NCI-H1105 (cell line): ENCODE measurements at places on chromosomes 2 and 18.

DNA sequence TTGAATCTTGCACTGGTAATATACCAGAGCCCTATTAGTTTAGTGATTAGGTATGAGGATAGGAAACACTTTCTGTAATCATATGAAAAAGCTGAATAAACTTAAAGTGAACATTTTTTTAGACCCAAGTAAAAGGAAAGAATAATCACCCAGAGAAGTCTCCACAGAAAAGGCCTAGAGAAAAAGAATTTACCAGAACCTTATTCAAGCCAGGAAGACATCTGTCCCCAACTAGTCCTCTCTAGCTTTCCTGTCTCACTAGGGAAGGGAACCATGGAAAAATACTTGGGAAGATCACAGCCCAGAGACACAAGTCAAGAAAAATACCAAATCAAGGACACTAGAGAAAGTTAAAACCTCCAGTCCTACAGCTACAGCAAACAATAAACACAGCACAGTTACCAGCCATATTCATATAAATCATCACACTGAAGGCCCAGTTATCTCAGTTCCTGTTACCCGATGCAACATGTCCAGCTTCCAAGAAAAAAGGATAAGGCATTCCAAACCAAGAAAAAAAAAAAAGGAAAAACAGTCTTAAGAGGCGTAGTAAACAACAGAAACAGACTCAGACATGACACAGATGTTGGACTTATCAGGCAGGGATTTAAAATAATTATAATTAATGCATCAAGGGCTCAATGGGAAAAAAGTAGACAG, 461.5 kb downstream of the IRS1 start:
- no peak for DNase-seq

GRCh38 chr2:42545841-42546390, 22.5 kb upstream of the MTA3 start:
- no peak for DNase-seq

DNA sequence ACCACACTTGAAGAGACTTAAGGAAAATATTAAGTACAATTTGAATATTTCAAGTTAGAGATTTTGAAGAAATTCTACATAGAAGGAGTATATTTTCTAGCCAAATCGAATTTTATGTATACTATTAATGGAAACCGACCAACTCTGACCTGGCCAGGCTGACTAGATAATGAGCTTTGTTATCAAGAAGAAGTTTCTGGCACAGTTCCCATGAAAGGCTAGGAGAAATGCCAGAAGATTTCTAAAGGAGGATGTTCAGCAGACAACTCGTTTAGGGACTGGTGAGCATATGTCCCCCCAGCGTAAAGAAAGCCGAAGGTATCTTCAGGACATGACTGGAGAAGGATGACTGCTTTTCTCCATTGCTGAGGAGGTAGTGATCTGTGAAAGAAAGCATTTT, 127.3 kb downstream of the DIS3L2 start:
- no peak for DNase-seq

DNA sequence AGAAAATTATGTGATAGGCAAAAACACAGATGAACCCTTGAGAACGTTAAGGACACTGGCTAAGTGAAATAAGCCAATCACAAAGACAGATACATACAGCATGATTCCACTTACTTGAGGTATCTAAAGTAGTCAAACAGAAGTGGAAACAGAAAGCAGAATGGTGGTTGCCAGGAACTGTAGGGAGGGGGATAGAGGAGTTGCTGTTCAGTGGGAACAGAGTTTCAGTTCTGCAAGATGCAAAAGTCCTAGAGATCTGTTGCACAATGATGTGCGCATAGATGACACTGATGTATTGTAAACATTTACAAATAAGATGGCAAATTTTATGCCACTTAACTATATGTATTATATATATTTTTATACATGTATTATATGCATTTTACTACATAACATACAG, 59.7 kb downstream of the POLE4 start:
- DNase-seq: no peak

DNA sequence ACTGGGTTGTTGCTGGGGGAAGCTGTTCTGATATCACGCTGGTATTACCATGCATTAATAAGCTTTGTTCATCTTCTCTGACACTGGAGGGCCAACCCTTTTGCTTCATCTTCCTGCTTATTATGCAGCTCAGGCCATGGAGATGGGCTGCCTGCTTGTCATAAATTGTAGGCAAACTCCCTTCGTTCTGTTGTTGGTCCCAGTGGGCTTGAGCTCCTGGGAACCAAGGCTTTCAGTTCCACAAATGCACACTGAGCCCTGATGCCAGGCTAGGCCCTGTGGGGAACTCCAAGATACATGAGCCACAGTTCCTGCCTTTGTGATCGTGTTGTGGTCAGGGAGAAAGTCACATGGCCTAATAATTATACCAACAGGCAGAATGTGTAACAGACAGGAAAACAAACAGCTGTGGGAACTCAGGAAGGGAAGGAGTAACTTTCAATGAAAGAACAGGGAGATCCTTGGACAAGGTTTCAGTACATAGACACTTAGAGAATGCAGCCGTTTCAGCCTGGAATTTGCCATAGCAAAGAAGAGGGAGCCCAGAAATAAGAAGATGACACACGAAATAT, 49.0 kb upstream of the BCL2L11 start:
- DNase-seq: no peak

DNA sequence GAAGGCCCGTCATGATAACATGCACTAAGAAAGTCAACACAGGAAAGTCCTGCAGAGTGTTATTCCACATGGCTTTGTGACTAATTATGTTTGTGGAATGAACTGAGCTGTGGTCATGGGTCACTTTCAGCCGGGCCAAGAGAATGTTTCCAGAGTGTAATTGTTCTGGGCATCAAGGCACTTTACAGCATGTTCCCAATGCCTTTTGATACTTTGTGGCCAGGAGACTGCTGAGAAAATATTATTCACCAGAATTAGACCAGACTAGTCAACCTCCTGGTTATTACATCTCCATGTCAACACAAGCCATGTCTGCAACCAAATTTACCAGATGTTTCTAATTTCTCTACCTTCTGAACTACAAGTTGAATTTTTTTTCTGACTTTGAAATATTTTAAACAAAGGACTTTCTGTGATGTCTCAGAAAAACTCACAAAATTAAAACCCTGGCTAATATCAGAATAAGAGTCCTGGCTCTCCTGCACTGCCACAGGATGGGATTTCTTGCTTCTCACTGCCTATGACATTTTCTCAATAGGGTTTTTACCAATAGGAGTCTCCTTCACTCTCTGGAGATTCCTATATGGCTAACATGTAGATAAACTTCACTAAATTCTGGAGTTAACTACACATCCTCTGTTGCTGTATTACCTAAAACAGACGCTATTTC, 90.6 kb upstream of the WDR75 start:
- no peak for DNase-seq

DNA sequence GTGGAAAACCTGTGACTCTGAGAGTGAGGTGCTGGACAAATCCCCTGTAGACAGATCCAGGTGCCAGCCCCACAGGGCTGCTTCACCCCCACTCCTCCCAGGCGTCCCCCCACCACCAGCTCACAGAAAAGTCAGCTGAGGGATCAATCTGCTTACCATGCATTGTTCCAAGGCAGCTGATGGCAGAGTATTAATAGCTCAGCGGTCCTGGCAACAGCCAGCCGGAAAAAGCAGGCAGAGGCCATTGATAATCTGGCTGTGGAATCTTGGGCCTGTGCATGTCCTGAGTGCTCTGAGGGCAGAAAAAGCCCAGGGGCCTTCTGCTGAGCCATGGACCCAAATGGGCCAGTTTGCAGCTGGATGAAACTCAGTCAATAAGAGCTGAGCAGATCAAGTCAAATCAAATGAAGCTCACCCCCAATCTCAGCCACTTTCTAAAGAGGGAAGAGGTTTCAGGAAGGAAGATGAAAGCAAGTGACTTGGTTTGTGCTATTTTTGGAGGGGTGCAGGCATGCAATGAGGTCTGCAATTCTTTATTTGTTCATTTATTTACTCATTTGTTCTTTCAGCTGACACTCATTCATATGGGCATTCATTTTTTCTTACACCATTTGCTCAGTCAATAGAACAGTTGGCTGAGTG, 63.4 kb downstream of the GYPC start:
- DNase-seq: no peak

GRCh38 chr2:239774142-239774462, 251.0 kb downstream of the NDUFA10 start:
- DNase-seq: no peak

GRCh38 chr2:62202019-62202722, 6.3 kb downstream of the B3GNT2 start:
- DNase-seq: no peak

- DNase-seq: no peak
Measured at GRCh38 chr18:2281086-2281485, 290.2 kb downstream of the METTL4 start.

DNA sequence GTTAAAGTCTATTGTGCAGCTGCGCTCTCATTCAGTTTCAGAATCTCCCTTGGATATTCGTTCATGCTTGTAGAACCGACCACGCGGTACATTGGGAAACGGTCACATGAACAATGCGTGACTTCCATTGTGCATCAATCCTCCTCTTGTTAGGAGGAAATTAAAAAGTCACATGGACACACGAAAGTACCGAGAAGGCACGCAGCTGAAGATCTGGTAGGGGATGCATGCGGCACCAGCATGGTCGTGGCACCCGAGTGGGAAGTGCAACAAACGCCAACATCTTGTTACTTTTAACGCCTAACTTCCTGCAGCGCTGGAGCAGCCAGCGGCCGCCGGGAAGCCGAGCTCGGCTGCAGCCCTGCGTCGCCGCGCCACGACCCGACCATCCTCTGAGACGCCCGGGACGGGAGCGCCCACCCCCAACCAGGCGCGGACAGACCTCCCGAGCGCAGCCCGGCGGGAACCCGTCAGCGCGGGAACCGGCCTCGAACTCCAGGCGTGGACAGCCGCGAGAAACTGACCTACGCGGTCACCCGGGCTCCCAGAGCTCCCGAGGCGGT, 412 bp downstream of the OSBPL1A start:
- peak; percentile 65 for DNase-seq

DNA sequence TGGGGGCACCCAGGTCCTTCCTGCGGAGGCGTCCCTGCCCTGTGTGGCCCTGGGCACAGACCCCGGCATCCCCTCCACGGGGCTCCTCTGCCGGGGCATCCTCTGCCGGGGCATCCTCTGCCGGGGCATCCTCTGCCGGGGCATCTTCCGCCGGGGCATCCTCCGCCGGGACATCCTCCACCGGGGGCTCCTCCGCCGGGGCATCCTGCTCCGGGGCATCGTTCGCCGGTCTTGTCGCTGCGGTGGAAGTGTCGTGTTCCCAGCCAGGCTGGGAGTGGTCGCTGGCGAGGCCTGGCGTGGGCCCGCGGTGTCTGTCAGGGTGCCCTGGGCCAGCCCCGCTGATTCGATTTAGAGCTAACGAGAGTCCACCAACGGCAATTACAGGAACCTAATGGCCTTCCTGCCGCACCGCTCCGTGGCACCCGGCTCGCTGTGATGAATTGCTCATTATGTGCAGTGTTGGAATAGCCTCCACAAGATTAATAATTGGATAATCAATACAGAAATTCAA, 115.1 kb downstream of the NFATC1 start:
- DNase-seq: no peak

GRCh38 chr18:22547807-22548561, 130.3 kb upstream of the CTAGE1 start:
- no peak for DNase-seq

GRCh38 chr2:173948198-173948597, 17.0 kb downstream of the SP3 start:
- DNase-seq: no peak

DNA sequence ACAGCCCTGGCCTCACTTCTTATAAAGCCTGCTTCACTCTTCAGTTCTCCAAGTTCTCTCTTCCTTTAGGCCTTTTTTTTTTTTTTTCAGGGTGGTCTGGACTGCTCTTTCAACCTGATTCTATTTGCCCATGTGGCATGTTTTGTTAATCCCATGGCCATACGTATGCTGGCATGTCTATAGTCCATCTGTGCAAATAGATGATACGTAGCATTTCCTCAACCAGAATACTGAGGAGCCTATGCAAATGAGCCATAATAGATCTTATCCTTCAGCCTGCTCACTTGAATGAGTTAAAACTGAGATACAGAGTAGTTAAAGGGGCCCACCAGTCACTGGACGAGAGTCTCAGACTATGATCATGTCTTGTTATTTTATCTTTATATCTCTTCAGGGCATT, 265.2 kb upstream of the CXCR4 start:
- DNase-seq: no peak

DNA sequence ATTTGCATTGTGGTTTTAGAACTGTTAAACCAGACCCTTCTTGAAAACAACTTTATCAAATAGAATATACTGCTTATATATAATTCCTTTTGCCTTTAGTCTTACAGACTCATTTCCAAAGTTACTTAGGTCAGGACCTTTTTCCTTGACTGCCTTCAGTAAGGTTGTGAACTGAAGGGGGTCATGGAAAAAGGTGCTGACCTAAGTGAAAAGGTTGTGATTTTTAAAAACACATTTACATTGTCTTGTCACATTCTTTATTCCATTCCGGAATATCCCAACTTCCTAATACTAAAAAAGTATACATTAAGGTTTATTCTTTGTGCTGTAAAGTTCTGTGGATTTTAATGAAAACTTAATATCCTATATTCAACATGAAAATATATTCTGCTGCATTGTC, 581.4 kb downstream of the SOCS6 start:
- DNase-seq: no peak

DNA sequence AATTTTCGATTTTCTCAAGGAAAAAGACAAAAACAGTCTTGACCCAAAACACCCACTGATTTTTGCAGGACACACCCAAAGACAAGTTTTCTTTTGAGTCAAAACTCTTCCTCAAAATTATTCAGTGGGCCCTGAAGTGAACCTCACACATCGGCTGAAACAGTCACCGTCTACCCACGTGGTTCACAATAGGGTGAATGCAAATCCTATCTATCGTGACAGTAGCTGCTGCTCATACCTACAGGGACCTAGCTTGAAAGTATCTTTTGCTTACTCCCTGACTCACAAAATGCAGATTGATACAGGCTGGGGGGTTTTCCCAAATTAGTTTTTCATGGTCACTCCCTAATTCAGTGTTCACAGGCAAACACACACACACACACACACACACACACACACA, 10.7 kb upstream of the CD226 start:
- DNase-seq: no peak

GRCh38 chr2:10012963-10013461, 30.3 kb upstream of the KLF11 start:
- DNase-seq: no peak

DNA sequence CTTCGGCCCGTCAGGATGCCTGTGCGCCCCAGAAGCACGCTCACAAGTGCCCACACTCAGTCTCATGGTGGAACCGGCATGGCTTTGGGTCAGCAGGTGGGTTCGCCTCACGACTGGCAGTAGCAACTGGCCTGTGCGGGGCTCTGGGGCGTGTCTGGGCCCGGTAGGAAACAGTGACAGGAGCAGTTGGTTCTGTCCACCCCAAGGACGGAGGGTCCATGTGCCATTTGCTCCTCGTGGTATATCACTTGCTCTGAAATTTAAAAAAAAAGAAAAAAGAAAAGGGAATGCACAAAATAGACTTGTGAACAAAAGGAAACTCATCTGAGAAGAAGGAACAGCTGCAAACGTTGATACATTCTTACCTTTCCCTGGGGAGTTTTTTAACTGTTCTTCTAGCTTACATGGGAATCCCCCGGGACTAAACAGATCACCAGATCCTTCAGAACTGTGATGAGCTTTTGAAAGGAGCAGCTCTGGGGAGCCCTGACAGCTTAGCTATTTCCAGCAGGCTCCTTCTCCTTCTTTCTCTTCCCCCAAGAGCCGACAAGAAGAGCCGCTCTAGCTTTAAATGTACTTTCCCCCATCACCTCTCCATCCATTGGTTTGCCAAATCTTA, 42.8 kb downstream of the TRAPPC12 start:
- no peak for DNase-seq

GRCh38 chr18:54003195-54003594, 221.3 kb downstream of the MBD2 start:
- DNase-seq: no peak
